Neural progenitor cell (in vitro differentiated cells): ENCODE measurements at places on chromosomes 16 and 17.

DNA sequence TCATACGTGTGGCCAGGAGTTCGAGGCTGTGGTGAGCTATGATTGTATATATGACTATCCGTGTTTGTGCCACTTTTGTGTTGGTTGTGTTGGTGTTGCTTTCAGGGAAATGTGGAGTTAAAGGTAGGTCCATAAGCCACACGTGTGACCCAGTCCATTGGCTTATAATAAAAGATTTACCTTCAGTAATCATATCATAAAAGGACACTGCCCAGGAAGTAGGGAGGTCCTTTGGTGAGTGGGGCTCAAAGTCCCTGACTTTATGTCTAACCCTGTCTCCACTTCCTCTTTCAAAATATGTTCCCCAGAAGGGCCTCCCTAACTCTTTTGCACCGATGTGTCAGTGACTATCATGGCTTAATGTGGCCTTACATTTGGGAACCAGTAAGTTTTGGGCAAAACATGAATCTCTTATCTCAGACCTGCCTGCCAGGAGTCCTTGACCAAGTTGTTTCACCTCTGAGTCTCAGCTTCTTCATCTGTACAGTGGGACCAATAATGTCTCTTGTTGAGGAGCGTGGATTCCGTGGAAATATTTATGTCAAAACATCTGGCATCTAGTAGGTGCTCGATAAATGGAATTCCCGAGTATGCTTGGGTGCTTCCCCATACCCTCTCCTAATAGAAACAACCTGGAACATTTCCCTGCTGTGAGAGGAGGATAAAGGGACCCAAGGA, 4.8 kb downstream of the TNP2 start:
- DNase-seq, result no peak

GRCh38 chr16:23781176-23781575, 26.4 kb downstream of the CHP2 start:
- no peak for DNase-seq

DNA sequence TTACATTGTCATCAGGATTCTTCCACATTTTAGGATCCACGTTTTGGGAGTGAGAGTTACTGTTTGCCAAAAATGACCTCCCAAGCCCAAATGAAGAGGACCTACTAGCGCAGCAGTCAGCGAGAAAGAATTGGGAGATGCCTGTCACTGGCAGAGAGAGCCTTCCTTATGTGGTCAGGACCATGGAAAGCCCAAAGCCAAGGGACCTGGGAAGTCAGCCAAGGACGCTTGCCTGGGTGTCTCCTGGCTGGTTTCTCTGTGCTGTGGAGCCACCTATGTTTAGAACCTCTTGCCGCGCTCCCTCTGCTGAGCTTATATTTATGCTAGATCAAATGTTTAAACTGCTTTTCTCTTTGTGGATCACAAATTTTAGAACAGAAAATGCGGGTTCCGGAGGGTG, 24.9 kb upstream of the RHBDL3 start:
- DNase-seq, result no peak

- DNase-seq, result no peak
These were observed 221.2 kb downstream of the PRKCA start for GRCh38 chr17:66523378-66524200.

- DNase-seq, result no peak
These were observed 700 bp downstream of the CCDC43 start for GRCh38 chr17:44688675-44689476.

DNA sequence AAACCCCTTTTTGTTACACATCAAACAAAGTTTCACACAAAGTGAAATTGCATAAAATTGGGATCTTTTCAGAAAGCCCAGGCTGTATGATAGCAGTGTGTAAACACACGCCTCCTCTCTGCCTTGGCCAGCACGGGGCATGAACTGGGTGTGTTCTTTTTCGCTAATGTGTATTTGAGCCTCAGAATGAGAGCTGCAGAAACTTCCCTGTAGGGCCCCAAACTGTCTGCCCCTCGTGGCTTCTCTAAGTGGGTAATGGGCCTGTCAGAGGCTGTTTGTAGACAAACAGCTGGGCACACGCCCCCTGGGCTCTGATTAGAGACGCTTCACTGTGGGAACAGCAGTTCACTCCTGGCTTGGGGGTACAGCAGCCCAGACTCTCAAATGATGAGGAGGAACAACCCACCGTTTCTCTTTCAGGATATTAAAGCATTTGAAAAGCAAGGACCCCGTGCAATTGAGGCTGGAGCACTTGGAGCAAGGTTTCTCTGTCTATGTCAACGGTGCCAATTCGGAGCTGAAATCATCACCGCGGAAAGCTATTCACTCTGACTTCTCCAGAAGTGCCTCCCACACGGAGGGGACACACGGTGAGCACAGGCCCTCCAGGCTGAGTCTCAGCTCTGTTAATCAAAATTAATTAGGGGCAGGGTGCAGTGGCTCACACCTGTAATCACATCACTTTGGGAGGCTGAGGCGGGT, 78.4 kb downstream of the KATNIP start:
- DNase-seq, result peak; percentile 49

DNA sequence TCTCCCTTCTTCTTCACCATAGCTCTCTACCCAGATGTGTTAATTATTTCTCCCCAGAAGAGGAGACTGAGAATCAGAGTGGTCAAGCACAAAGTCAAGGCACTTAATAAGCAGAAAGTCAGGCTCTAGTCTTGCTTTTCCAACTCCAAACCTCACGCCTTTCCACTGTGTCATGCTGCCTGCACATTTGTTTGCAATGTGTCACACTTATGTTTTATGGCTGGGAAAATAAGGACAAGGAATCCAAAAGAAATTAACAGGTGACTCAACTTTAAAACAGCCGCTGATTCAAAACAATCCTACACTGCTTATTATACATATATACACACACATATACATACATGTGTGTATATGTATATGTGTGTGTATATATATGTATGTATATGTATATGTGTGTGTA, 255.7 kb upstream of the DYNLRB2 start:
- no peak for DNase-seq

DNA sequence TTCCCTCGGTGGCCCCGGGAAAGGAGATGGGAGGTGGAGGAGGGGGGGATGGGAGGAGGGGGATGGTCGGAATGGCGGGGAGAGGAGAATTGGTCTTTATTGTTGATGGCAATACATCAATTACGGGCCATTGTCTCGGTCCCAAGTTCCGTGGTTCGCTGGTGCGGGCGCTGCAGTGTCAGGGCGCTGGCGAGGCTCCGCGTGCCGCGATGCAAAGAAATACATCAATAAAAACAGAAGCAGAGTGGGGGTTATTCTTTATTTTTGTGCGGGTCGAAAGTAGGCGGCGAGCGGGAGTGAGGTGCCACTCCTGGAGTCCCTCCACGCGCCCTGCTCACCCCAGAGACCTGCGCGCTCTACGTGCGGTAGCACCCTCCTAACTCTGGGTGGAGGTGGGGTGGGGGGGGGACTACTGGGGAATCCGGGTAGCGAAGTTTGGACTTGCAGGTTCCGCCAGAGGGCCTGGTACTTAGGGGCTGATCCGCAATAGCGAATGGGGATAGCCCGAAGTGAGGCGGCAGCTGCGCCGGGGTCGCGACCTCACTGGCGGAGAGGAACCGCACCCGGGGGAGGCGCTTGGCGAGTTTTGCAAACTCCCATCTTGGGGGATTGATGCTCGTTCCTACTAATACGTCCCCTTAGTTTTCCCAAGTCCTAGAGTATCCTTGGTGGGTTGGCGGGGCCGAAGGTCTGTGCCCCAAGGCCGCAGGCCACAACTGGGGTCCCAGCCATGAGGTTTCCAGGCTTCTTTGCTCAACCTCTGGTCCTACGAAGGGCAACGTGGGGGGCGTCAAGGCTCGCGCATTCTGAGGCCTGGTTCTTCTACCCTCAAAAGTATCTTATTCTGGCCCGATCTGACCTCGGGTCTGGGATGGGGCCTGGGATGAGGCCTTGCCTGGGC, 3.5 kb upstream of the SALL1 start:
- DNase-seq, result peak; percentile 84

- DNase-seq, result no peak
These were observed 21.4 kb downstream of the EMP2 start for GRCh38 chr16:10558746-10559641.

- DNase-seq, result peak; percentile 54
These were observed 2.2 kb upstream of the MPG start for GRCh38 chr16:75580-76501.

DNA sequence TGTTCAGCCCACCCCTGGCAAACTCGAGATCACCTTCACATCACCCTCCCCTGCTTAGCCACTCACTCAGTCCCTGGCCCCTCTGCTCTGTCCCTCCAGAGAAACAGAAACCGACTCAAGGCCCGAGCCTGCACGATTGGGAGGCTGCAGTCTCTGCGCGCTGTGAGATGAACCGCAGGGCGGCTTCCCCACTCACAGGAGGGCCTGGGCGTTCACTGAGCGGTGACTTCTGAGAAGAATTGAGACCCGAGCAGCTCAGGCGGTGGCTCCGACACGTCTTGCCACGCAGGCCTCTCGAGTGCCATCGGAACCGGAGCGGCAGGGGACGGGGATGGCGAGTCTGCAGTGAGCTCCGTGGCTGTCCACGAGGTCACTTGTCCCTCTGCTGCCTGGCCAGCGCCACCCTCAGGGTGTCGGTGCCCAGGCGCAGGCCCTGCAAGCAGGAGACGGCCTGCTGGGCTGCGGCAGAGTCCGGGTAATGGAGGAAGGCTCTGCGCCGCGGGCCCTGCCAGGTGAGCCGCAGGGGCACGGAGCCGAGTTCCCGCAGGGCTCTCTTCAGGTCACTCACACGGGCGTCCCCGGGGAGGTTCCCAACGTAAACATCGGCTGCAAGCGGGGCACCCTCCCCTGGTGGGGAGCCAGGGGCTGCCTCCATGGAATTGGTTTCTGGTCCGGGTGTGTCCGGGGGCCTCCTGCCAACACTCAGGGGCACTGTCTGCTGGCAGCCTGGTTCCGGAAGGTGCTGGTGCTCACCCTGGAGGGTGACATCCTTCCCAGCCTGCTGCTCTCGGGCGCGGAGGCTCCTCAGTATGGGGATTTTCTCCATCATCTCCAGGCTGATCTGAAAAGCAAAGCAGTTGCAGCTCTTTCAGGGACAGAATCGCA, 21.6 kb downstream of the FOXF1 start:
- no peak for DNase-seq

- DNase-seq, result no peak
These were observed 48.5 kb downstream of the CDH13 start for GRCh38 chr16:82675300-82675699.

- DNase-seq, result no peak
These were observed 158.6 kb downstream of the PMP22 start for GRCh38 chr17:15106540-15106939.

GRCh38 chr17:28811651-28812090, 30.9 kb downstream of the FAM222B start:
- peak; percentile 40 for DNase-seq

- peak; percentile 72 for DNase-seq
These were observed 74.8 kb upstream of the GRIN2A start for GRCh38 chr16:10256784-10257641.

GRCh38 chr17:2264067-2264860, 39.3 kb downstream of the SMG6 start:
- DNase-seq, result no peak

- no peak for DNase-seq
These were observed 194.4 kb downstream of the ANKFN1 start for GRCh38 chr17:56347639-56348038.

DNA sequence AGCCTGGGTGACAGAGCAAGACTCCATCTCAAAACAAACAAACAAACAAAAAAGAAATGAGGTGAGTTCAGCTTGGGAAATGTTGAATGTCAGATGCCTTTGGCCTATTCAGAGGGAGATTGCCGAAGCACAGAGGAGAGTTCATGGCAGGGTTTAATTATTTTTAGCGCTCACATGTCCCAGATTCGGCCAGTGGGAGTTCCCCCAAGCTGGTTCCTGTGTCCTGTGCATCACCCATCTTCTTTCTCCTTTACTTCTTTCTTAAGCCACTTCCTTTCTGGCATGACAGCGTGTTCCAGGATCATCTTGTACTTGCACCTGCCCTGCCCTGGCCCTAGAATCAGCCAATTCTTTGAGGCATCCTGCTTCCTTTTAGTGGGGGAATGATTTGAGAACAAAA, 9.2 kb downstream of the MPV17L start:
- no peak for DNase-seq

GRCh38 chr17:71995590-71995989, 125.2 kb upstream of the SOX9 start:
- DNase-seq, result no peak

DNA sequence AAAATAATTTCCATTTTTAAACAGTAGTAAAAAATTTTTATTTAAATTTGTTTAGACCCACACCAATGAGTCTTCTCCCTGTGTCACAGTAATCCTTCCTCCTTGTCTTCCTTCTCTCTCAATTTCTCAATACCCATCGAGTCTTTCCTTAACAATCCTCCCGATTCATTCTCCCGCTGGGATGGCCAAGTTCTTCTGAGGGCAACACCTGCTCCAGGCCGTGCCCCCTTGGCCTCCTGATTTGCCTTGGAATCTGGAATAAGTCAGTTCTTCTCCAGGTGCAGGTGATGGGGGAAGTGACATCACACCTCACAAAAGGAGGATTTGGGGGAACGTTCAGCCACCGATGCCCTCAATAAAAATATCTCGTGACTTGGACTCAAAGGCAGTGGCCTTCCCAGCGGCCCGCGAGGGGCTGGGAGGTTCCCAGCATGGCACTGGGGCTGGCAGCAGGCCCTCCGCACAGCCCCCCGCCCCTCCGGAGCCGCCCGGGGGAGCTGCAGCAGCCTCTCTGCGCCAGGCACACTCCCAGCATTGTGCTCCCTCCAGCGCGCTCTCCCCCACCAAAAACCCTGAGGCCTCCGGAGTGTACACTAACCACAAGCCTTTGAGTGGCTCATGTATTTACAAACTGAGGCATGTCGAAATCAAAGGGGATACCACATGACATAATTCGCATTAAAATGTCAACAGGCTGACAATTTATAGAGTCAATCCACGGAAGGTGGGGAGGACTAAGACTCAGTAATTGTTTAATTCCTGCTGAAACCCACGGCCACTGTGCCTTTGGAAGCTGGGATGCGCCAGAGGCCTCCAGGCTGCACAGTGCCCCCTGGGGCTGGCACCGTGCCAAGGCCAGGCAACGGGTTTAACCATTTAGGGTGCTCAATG, 120.5 kb downstream of the ZFHX3 start:
- no peak for DNase-seq
